ENCODE measurements at places on chromosomes 7 and 10.
A peak's percentile ranks its signal among the peaks of the same experiment; 100 is the strongest.

DNA sequence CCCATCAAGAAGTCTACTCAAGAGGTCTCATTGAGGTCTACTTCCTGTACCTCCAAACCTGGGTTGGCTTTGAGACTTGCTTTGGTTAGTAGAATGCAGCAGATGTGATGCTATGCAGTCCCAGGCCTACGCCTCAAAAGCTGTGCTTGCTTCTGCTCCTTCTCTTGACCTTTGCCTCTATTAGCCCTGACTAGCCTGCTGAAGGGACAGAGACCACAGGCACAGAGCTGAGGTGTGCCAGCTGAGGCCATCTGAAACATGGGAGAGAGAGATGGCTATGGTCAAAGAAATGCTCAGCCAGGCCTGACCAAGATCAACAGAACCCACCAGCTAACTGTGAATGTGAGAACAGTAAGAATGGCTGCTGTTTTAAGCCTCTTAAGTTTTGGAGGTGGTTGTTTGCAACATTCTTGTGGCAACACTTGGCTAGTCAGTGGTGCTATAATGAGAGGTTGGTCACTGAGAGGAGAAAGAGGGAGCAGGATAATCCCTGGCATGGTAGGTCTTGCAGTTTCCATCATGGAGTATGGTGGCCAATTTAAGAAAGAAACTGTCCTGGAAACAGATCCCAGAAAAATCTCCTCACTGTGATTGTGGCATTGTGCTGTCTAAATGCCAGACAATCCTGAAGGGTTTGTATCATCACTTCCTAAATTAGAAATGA is 176.1 kb upstream of the PHYHIPL start:
- peak; percentile 70 for DNase-seq

DNA sequence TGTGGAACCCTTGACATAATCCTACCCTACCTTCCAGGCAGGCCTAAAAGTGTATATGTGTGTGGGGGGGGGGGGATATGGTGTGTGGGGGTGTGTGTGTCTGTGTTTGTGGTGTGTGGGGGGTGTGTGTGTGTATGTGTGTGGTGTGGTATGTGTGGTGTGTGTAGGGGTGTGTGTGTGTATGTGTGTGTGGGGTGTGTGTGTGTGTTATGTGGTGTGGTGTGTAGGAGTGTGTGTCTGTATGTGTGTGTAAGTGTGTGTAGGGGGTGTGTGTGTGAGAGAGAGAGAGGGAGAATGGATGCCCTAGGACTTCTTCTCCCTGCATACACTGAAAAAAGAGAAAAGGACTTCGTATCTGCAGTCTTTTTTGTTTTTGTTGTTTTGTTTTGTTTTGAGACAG is 12.3 kb upstream of the IMPDH1 start:
- no peak for DNase-seq

GRCh38 chr7:36346260-36346831 is 43.3 kb upstream of the ANLN start:
- no peak for DNase-seq

- DNase-seq, result no peak
Observed at GRCh38 chr10:12709521-12709963, 292.0 kb downstream of the CCDC3 start.

DNA sequence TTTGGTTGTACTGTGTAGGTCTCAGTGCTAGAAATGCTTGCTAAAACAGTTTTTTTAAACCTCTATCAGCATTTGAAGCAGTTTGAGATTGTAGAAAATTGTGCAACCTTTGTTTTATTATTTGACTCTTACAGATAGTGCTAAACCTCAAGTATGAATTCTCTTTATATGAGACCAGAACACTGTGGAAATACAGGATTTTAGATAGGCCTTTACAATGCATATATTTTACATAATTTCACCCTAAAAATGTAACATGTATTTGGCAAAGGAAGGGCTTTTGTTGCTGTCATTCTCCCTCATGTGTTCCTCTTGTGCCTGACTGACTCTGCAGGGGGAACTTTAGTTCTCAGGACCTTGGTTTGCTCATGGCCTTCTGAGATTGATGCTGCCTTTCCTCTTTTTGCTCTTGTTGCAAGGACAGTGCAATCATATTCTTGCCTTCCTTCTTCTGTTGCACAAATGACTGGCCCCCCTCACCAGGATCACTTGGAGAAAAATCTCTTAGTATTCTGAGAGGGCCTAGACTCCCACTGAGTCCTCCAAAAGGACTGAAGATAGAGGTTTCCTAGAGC is 188.7 kb downstream of the PPP1R9A start:
- peak; percentile 49 for DNase-seq

GRCh38 chr7:140160308-140160707 is 16.5 kb downstream of the KDM7A start:
- DNase-seq, result no peak

- peak; percentile 80 for DNase-seq
Observed at GRCh38 chr7:138008588-138009349, 6.9 kb upstream of the CREB3L2 start.

DNA sequence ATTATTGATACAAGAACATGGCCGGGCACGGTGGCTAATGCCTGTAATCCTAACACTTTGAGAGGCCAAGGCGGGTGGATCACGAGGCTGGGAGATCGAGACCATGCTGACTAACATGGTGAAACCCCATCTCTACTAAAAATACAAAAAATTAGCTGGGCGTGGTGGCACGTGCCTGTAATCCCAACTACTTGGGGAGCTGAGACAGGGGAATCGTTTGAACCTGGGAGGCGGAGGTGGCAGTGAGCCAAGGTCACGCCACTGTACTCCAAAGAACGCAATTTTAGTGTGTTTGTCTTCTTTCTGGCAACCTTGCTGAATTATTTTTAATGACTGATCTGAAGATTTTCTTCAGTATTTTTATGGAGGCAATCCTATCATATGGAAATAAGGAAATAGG is 46.2 kb downstream of the IDE start:
- DNase-seq, result no peak

GRCh38 chr10:92757066-92757710 is 67.4 kb downstream of the HHEX start:
- DNase-seq, result peak; percentile 69

- no peak for DNase-seq
Observed at GRCh38 chr7:129990403-129991192, 37.8 kb upstream of the UBE2H start.

- DNase-seq, result no peak
Observed at GRCh38 chr10:91549262-91549661, 83.6 kb downstream of the PPP1R3C start.

DNA sequence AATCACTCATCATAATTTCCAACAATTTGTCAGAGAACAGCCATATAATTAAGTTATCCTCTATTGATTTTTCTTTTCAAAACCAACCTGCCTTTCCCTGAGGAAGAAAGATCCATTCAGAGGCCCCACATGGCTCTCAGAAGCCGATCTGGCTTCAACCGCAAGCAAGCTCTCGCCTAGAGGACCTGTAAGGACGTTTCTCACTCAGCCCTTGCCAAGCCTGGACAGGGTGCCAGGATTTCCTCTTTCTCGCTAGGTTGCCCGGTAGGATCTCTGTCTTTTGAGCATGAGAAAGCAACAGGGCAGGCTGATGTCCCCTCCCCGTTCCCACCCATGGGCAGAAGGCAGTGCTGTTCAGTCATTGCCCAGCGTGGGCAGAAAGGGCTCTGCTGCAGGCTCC is 13.0 kb downstream of the AIFM2 start:
- no peak for DNase-seq

GRCh38 chr10:107727767-107728317 is 563.3 kb upstream of the SORCS1 start:
- DNase-seq, result no peak

DNA sequence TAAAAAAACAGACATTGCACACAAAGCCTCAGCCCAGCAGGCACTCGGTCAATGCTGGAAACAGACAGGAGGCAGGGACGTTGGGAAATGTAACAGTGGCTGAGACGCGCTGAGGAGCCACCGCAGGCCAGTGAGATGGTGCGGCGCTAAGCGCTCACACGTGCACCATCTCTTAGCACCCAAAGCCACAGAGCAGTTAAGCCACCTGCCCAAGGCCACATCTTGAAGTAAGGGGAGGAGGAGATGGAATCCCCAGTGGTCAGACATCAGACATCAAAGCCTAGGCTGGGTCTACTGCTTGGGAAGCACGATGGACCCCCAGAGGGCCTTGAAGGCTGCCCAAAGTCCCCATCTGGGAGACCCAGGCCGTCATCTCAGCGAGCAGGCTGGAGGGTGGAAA is 15.6 kb downstream of the LAT2 start:
- no peak for DNase-seq

- DNase-seq, result no peak
Observed at GRCh38 chr10:124534826-124535601, 73.4 kb downstream of the LHPP start.

DNA sequence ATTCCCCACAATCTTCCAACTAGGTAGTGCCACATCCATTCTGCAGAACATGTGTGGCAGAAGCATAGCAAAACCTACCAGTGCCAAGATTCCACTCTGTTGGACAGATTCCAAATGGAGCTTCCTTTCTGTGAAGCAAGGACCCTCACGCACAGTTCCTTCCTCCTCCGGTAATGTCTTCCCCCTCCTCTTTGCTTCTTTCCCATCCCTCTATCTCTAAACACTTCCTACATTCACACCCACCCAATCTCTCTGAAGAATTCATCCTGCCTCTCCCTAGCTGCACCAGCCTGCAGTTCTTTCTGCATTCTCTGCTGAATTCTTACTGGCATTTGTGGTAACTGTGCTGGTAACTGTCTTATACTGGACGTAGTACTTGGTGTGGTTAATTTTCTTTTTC is 124.9 kb downstream of the RNLS start:
- no peak for DNase-seq

DNA sequence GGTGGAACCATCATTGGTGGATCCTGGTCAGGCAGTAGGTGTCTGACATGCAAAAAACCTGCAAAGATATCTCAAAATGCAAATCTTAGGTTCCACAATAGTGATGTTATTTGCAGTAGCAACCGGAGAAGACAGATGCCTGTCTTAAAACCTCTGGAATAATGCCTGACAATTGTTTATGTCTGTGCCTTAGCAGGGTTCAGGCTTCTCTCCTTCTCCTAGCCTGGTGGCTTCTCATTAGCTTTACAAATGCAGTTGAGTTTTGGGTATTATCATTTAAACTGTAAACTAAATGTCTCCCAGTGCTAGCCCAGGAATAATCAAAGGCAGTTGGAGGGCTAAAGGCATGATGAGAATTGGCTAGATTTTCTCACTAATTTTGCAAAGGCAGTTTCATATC is 146.3 kb upstream of the NRG3 start:
- DNase-seq, result no peak

GRCh38 chr10:63515002-63515763 is 6.0 kb upstream of the REEP3 start:
- DNase-seq, result no peak

- DNase-seq, result no peak
Observed at GRCh38 chr7:158742065-158742821, 37.6 kb upstream of the NCAPG2 start.

DNA sequence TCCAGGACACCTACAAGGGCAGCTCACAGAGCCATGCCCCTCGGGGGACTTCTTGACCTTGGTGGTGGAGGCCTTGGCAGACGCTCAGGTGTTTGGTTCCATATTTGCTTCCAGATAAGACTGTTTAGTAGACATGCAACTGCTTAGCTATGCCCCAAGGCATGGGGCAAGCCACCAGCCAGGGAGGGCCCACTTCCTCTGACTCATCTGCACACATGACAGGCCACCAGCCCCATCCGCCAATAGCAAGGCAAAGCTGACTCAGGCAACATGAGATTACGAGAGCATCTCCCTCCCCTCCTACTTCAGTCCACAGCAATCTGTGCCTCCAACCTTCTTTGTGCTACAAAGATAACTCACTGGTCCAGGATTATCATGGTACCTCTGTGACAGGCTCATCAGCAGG is 54.9 kb downstream of the KCNMA1 start:
- no peak for DNase-seq

DNA sequence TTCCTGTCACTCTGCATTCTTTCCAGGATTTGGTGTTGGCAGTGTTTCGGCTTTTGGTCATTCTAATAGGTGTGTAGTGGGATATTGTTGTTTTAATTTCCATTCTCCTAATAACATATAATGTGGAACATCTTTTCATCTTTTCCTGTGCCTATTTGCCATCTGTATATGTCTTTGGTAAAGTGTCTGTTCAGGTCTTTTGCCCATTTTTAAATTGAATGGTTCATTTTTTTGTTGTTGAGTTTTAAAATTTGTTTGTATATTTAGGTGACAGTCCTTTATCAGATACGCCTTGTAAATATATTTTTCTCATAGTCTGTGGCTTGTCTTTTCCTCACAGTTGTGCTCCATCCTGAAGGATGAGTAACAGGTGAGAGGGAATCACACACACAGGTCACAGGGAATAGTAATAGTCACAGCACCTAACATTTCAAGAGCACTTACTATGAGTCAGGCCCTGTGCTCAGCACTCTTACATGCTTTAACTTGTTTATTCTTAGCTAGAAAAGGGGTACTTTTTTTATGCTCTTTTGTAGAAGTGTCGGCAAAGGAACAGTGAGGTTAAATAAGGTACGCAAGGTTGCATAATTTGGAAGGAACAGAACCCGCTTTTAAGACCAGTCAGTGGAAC is 117.1 kb upstream of the GATA3 start:
- no peak for DNase-seq

DNA sequence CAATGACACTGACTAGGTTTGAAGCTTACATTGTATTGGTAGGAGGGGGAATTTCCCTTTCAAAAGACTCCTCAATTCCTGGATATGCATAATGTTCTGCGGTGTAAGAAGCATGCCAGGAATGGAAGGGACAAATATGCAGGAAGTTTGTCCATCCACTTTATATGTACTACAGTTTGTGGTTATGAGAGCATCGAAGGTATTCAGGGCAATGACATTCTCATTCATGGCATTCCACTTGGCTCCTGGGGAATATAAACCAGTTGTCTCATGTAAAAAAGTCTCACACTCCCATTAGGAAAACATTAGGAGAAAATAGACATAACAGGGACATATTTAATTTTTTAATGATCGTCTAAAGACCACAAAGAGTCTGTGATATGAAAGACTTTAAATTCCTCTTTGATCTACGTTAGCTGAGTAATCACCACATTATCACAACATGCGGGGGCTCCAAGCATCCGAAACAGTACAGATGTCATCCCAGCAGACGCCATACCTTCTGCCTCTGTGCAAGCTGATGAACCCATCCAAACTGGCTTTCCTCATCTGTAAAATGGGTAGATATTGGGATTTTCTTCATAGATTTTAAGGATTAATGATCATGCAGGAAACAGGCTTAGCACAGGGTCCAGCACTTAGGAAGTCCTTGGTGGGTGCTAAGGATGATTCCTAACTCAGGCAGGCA is 675.3 kb downstream of the INHBA start:
- DNase-seq, result no peak

DNA sequence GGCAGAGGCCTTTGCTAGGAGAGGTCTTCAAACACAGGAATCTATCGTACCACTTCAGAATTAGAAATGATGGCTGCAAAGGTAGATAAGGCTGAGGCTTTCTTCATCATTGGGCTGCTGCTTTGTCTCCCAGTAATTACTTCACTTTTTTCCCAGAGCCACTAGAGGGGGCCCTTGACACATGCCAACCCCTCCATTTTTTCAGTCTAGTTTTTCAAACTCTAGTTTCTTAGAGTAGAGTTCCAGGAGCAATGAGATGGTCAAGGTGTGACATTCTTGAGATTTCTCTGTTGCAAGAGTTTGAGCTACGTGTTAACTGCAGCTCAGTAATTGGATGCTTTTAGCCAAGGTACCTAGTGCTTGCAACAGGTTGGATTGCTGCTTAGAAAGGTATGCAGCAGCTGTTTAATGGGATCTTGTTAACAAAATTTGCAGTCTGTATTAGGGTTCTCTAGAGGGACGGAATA is 33.8 kb upstream of the RBM20 start:
- peak; percentile 49 for DNase-seq

- DNase-seq, result no peak
Observed at GRCh38 chr7:37756797-37757551, 73.4 kb downstream of the GPR141 start.

Measured in globus pallidus (tissue), 1 donor.